ENCODE measurements at places on chromosomes 1 and 21.

DNA sequence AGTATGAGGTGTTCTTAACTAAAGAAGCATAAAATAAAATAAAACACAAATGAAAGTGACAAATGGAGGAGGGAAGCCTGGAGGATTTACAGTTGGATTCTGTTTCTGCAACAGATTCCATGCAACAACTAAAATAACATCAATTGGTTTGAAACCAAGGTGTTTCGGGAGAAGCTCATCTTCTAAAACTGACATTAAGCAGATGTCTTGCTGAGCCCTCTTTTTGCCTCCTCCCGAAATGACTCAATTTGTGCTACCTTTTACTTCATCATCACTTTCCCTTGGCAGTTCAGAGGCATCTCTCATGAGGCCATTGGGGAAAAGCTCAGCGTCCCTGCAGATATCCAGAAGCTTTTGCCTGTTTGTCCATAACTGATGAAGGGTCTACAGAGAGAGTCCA lies 121.6 kb upstream of the ADAR start:
- no peak for DNase-seq

GRCh38 chr1:201025571-201026002 lies 2.1 kb upstream of the KIF21B start:
- DNase-seq, result no peak

DNA sequence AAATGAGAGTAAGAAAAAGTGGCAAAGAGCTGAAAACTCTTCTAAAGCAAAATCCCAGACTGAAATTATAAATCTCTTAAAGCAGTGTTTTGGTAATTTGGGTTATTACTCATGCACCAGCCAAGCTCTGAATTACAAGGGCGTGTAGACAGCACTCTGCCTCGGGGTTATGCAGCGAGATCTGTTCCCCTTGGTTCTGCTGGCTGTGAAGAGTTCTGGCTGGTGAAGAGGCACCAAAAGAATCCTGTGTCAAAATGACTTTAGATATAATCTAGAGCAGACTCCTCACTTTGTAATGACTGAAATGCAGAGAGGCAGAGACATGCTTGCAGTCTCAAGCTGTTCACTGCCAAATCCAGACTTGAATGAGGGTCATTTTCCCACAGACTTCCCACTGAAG lies 461.8 kb upstream of the CXADR start:
- no peak for DNase-seq

DNA sequence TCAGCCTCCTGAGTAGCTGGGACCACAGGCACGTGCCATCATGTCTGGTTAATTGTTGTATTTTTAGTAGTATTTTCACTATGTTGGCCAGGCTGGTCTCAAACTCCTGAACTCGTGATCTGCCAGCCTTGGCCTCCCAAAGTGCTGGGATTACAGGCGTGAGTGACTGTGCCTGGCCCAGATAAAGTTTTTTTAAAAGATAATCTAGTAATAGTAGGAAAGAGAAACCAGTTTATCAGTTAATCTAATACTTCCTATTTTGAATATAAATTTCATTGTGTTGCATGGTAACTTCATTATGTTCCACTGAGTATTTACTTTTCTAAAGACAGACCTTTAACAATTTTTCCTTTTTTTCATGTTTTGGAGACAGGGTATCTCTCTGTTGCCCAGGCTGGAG lies 10.0 kb downstream of the RABGAP1L start:
- DNase-seq, result no peak

DNA sequence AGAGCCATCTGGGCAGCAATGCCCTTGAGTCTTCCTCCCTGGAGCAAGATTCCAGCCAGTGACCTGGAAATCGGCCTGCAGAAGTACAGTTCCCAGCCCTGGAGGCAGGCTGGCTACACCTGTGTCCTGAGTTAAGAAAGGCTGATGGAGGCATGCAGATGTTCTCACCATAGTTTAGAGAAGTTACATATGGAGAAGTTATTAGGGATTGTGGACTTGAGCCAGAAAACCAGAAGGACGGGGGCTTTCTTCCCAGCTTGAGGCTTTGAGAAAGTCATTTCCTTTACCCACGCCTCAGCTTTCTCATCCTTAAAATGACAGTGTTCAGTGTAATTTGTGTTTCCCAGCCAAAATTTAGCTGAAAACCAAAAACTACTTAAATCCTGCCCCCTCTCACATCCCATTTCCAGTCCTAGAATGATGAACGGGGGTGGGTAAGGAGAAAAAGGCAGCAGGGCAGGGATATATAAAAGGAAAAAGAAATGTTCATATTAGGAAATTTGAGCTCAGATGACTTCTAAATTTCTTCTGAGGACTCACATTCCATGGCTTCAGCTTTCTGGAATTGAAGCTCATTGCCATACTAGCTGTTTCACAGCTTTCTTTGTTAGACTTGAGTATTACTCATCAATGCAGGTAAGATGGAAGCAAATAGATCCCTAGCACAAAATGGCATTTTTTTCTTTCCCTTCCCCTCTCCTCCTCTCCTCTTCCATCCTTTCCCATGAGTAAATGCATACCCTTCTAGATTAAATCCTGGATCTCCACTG lies 14.4 kb upstream of the C8B start:
- no peak for DNase-seq

DNA sequence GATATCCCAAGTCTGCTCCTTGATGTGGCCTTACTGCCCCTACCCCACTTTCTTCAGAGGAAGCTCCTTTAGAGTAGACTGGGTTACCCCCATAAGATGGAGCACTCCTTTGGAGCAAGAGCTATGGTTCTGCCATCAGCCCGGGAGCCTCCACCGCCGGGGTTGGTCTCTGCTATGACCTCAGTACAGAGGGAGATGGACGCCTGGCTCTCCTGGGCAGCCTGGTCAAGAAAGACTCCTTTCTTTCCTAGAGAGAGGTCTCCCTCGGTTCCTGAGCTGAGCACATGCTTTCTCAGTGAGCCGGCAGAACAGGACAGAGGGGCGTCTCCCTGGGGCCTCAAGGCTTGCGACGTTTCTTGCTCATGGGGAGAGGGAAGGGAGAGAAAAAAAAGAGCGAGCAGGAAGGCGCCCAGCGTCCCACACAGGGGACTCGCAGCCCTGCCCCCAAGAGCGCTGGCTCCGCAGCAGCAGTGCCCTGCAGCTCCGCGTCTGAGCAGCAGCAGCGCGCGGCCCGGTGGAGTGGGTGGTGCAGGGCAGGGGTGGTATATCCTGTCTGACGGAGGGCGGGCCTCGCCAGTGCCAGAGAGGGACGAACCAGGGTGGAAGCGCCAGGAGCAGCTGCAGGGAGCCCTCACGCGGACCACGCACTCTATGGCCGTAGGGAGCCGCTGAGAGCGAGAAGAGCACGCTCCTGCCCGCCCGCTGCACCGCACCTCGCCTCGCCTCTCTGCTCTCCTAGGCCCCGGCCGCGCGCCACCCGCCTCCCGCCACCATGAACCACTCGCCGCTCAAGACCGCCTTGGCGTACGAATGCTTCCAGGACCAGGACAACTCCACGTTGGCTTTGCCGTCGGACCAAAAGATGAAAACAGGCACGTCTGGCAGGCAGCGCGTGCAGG lies at the start of gene PKP1:
Gene PKP1, plus strand, starts transcription at position 576 of the 899 bp plus-strand sequence. Its CDS starts 197 bp downstream, at position 773.
- DNase-seq, result no peak

DNA sequence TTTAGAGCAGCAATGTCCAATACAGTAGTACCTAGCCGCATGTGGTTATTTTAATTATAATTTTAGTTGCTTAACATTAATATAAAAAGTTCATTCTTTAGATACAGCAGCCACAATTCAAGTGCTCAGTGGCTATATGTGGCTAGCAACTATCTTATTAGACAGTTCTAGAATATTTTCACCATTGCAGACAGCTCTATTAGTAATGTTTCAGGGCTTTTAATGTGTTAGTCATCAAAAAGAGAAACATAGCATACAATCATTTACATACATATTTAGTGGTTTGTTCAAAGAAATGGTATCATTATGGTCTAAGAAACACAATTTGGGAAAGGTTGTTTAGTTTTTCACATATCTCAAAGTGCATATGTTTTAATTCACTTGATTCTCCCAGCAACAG lies 66.6 kb upstream of the DYNLT5 start:
- DNase-seq, result no peak

DNA sequence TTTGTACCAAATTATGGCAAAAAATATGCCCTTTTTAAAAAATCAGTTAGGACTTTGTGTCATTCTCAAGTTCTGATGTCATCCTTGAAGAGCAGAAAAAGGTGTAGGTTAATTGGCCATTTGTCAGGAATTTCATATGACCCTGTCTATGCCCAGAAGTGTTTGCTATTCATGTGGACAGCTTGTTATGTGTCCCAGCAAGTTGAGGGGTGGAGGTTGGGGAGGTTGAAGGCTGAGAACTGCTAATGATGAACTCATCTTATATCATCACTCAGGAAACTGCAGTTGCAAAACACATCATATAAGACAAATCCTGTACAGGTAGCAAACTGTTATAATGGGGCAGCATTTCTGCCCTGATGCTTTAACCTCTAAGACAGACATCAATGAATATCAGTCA lies 106.5 kb downstream of the PHTF1 start:
- no peak for DNase-seq

- DNase-seq, result no peak
These were observed 7.2 kb downstream of the CNIH3 start for GRCh38 chr1:224623310-224623714.

DNA sequence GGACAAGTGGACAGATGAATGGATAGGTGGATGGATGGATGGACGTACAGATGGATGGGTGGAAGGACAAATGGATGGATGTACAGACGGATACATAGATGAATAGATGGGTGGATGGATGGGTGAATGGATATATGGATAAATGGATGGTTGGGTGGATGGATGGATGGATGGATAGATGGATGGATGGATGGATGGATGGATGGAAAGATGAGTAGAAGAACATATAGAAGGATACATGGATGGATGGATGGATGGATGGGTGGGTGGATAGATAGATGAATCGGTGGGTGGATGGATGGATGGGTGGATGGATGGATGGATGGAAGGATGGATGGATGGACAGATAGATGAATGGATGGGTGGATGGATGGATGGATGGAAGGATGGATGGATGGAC lies 274.3 kb downstream of the KAZN start:
- DNase-seq, result no peak

DNA sequence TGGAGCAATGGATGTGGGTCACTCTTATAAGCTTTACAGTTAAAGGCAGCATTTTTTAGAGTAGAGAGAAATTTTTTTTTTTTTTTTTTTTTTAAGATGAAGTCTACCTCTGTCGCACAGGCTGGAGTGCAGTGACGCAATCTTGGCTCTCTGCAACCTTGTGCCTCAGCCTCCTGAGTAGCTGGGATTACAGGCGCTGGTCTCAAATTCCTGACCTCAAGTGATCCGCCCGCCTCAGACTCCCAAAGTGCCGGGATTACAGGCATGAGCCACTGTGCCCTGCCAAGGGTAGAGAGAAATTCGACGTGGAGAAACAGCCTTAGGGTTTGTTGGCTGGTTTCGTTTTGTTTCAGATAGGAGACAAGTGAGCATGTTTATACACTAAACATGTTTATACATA lies 594.2 kb upstream of the ADAMTS5 start:
- no peak for DNase-seq

DNA sequence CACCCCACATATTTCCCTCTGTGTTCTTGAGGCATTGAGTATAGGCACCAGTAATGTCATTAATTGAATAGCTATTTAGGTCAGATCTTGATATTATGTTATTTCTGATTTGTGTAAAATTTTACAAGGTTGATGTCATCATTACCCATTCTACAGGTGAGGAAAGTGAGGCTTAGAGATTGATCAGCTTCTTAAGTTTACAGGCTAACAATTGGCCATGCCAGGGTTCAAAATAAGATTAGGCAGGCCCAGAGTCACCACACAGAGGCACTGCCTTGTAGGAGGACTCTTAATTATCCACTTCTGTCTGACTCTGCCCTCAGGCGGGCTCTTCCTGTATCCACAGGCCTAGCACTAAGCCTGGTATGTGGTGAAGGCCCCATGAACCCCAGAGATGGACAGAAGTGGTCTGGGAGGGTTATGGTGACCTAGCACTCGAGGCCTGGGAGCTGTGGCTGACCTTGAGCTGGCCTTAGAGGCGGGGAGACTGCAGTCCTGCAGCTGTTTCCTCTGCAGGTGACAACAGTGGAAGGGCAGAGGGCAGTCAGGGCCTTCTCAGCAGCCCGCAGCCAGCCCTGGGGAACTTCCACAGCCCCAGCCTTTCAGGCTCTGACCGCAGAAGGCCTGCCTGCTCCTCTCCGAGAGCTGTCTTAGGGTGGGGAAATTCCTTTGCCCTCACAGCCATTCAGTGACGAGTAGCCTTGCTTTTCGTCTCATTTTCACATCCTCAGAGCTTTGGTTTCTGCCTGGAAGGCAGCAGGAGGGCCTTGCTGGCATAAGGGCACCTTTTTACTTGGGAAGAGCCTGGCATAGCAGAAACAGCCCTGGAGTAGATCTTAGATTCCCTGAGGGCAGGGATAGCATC lies 12.2 kb downstream of the ZDHHC18 start:
- no peak for DNase-seq

DNA sequence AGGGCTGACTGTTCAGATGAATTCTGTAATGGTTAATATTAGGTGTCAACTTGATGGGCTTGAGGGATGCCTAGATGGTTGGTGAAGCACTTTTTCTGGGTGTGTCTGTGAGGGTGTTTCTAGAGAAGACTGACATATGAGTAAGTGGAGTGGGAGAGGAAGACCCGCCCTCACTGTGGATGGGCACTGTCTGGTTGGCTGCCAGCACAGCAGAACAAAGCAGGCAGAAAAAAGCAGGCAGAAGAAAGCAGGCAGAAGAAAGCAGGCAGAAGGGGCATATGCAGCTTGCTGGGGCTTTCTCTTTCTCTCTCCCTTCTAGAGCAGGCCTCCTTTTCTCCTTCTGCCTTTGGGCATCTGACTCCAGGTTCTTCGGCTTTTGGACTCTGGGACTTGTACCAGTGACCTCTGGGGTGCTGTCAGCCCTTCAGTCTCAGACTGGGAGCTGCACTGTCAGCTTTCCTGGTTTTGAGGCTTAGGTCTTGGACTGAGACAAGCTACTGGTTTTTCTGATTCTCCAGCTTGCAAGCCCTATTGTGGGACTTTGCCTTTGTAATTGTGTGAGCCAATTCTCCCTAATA lies 42.9 kb upstream of the CD2 start:
- no peak for DNase-seq

- no peak for DNase-seq
These were observed 19.7 kb downstream of the PRAMEF1 start for GRCh38 chr1:12810691-12811408.

DNA sequence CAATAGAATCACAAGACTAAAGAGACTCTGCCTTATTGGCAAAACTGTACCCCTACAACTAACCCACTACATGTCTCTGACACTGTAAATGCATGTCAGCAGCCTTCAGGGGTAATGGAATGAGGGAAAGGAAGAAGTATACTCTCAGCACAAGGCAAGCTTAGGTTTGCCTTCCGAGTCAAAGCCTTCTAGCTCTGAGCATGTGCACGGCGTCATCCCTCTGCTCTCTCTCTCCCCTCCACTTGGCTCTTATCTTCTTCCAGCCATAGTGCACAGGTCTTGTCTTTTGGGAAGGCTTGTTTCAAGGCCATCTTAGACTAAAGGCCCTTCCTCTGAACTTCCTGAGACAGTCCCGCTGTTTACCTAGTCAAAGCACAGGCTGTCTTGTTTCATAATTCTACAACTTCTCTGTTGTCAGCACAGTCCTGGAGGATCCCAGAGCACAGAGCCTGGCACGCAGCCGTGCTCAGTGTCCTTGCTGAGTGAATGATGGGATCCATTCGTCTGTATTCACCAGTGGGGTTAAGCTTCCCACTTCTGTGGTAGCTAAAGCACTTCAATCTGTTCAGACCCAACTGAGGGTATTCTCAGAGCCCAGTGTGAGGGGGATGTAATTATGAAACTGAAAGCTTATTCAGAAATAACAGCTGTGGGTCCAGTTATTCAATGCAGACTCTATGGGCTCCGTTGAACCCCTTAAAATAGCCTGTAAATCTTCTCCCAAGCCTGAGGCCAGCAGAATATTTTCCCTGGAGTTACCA lies 166.5 kb upstream of the PLD5 start:
- no peak for DNase-seq

GRCh38 chr1:54929700-54930099 lies 42.7 kb upstream of the DHCR24 start:
- DNase-seq, result no peak

Measured in T1000 (cell line).